ENCODE measurements at places on chromosomes 2 and 18.

DNA sequence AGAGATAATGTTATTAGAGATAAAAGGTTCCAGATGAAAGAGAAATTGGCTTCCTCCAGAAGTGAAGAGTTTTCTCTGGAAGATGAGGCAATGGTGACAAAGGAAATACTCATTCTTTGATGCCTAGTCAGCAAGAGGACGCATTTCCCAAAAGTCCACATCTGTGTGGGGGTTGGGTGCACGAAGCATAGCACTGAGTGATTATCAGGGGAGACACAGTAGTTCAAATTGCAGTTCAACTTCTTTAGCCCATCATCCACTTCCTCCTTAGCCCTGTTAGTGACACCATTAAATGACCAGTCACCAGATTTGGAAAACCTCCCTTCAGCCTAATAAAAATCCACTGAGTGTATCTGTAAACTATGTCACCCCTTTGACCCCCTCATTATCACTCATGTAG lies 80.9 kb upstream of the PHLPP1 start:
- DNase-seq = peak; percentile 19

DNA sequence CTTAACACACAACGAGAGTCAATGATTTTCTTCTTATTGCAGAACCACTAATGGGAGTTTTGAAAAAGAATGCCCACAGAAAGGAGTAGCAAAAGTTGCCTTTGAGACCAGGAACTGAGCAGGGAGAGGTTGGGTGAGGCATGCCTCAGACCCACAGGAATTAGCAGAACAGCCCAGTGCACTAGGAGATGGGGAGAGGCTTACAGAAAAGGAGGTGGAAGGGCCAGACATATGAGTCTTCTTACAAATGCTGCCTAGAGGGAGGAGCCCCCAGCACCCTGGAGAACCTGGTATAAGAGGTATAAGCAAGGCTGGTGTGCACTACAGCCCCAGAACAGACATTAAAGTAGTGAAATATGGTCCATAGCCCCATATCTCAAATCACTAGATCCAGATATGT lies 162.0 kb downstream of the DTNA start:
- DNase-seq = no peak

DNA sequence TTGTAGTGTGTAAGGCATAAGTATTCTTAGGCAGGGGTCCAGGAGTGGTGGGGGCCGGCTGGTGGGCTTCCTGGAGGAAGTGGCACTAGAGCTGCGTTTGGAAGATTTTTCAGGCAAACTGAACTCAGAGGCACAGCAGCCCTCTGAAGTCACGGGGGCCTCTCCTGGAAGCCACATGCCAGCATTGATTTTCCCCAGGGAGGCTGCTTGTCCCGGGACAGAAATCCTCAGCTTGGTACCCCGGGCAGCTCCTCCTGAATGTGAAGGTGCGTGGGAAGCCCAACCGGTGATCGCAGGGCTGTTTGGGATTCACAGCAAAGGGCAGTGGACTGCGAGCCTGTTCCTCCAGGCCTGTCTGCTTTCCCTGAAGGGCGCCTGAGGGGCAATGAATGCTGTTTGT lies 1.6 kb upstream of the PDIA6 start:
- no peak for DNase-seq

GRCh38 chr18:49227441-49228165 lies 232.8 kb downstream of the DYM start:
- DNase-seq = peak; percentile 63

DNA sequence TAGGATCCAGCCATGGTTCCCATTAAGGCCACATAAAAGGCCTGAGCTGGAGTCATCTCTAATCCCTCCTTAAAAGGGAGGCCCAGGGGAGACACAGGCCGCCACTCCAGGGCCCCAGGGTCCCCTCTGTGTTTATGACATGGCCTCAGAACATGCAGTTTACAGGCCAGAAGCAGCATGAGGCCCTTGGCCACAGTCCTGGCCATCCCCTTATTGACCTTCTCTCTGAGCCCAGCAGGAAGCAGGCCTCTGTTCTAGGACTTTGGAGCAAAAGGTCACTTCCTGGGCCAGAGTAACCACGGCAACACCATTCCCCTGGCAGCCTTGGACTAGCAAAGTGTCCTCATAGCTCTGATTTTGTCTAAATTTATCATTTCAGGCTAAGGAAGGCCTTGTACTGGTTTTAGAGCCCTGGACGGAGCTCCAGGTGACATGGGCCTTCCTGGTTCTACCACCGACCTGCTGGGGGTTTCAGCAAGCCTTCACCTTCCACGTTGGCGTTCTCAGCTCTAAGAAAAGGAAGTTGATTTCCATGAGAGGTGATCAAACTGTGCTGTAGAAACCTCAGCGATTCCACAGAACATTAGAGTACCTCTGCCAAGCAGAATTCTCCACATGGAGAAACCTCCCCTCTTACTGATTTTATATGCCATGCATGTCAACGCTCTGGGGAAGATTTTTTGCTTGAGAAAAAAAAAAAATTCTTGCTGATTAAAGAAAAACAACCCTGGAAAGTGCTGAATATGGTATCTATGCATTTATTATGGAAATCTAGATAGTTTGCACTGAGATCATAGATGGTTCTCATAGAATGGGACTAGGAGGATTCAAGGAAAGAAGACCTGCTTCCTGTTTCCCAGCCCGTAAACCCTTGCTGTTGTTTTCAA lies 53.7 kb downstream of the HS1BP3 start:
- DNase-seq = no peak
